ENCODE measurements at places on chromosomes 12 and 14. TPM values are rescaled to one million over a fixed set of nuclear protein-coding genes. Genes with fewer than 3 reads are reported as not detected.

- H3K27ac ChIP-seq: no peak overlapping the region
- H3K27me3 ChIP-seq: peaks cover 4% of the 10 kb centered on the region
- DNase-seq: no peak
- H3K4me3 ChIP-seq: no peak overlapping the region
Observed at GRCh38 chr14:104280085-104280901, 141.9 kb downstream of the KIF26A start.

The SCNN1A gene
- 1.1 TPM for total RNA-seq

DNA sequence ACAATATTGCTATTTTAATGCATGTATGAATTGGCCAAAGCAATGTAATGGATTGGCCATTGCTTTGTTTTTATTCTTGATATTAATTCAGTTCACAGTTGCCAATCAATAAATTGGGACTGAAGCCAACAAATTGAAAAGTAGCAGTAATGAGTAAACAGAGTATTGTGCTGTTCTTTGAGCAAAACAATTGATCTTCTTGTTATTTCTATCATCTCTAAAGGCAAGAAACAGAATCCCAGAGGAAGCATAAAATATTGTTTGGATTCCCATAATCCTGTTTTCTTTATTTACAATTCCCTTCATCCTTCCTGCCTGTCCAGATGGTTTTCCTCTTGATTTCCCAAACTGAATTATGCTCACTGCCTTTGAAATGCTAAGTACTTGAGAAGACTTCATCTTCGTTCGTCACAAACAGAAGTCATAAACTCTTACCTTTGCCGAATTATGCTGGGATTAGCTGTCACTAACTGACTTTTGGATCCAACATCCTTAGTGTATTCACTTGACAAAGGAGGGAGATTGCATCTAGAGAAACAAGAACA is 85.9 kb downstream of the ST8SIA1 start:
- no peaks in the 10 kb centered on the region for H3K27me3 ChIP-seq
- no peaks in the 10 kb centered on the region for H3K4me1 ChIP-seq
- no peak overlapping the region for H3K4me3 ChIP-seq
- no peak for DNase-seq
- H3K27ac ChIP-seq: no peak overlapping the region

DNA sequence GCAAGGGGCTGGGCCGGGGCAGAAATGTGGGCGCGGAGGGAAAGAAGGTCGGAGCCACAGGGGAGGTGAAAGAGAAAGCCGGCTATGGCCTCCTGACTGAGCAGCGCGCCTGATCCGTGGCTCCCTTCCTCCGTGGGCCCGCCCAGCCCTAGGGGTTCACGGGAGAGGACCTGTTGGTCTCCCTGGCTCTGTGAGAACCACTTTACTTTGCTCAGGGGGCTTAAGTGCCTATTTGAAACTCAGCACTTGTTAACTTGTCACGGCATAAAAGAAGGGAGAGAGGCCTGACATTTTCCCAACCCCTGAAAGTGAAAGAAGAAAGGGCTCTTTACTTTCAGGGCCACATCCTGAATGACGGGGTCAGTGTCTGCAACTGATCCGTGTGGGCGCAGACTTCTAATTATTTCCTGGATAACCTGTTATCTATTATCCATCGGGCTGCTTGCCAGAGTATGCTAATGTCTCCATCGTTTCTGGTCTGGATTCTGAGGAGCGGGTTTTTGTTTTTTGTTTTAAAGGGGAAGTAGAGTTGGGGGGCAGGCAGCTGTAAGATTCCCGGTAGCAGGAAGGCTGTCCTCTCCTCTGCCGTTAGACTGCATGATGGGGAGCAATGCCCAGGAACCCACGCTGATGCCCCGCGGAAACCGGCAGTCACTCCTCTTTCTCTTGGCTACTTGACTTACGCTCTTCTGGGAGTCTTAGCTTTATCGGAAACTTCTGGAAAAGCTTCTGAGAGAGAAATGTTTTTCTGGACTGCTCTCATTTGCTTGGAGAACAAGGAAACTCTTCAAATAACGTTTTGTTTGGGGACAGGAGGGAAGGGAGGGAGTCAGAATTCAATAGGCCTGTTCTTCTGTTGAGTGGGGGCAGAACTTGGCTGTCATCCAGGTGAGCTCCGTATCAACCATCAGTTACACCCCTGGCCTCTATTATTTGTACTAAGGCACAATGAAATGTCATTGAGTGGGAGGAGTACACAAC is 127.7 kb upstream of the MAX start:
- no peaks in the 10 kb centered on the region for H3K36me3 ChIP-seq
- H3K4me1 ChIP-seq: peaks cover 27% of the 10 kb centered on the region
- peak; percentile 23 for DNase-seq
- no peaks in the 10 kb centered on the region for H3K27me3 ChIP-seq
- no peak overlapping the region for H3K27ac ChIP-seq

GRCh38 chr14:72965249-72965648 is 39.0 kb downstream of the DCAF4 start:
- DNase-seq: no peak
- no peaks in the 10 kb centered on the region for H3K27me3 ChIP-seq
- H3K36me3 ChIP-seq: peaks cover 24% of the 10 kb centered on the region
- no peaks in the 10 kb centered on the region for H3K4me1 ChIP-seq

- no peak for DNase-seq
- H3K4me3 ChIP-seq: no peak overlapping the region
- H3K4me1 ChIP-seq: peaks cover 18% of the 10 kb centered on the region
- no peaks in the 10 kb centered on the region for H3K27me3 ChIP-seq
- no peaks in the 10 kb centered on the region for H3K36me3 ChIP-seq
Observed at GRCh38 chr12:124861492-124861891, 2.2 kb downstream of the SCARB1 start.

DNA sequence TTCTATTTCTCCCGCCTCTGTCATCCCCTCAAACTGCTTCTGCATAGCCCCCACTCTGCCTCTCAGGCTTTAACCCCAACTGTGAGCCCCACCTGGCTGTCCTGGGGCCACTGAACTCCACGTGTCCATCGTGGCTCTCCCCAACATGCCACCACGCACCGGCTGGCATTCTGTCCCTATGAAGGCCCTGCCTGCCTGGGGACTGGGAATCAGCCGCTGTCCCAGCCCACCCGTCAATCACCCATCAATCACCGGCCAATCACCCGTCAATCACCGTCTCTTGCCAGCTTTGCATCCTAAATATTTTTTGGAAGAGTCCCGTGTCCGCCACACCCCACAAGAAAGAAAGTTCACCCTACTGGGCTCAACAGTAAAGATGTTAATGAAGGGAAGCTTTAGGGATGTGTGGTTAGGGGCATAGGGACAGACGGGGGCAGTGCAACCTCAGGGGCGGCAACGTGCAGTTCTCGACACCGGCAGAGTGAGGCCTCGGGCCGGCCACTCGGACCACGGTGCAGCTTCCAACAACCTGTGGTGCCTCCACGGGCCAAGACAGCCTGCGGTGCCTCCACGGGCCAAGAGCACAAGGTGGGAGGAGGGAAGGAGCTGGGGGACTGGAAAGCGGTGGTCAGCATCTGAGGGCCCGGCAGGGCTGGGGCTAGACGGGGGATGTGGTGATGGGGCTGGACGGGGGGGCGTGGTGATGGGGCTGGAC is 85.6 kb downstream of the GALNT9 start:
- H3K27me3 ChIP-seq: no peaks in the 10 kb centered on the region
- no peak overlapping the region for H3K27ac ChIP-seq
- no peak overlapping the region for H3K4me3 ChIP-seq
- H3K4me1 ChIP-seq: peaks cover 5% of the 10 kb centered on the region
- DNase-seq: no peak
- no peaks in the 10 kb centered on the region for H3K36me3 ChIP-seq

DNA sequence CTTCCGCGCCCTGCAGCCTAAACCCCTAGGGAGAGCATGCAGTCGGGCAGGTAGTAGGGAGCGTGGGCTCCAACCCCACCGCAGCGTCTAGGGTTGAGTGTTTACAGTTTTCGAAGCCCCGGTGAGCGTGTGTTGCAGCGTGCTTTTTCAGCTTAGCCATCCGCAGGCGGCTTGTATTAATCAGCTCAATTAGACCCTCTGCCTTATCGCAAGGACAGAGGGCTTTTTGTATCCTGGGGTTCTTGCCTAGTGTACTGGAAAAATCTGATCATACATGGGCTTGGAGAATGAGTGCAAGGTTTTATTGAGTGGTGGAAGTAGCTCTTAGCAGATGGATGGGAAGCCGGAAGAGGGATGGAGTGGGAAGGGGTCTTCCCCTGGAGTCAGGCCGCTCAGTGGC is 44.4 kb upstream of the GNG2 start:
- no peak overlapping the region for H3K4me3 ChIP-seq
- no peak overlapping the region for H3K27ac ChIP-seq
- no peaks in the 10 kb centered on the region for H3K4me1 ChIP-seq

- no peak for DNase-seq
- no peak overlapping the region for H3K27ac ChIP-seq
- H3K4me1 ChIP-seq: peaks cover 35% of the 10 kb centered on the region
- H3K4me3 ChIP-seq: no peak overlapping the region
- peaks cover 16% of the 10 kb centered on the region for H3K36me3 ChIP-seq
Observed at GRCh38 chr14:105400016-105400415, 1.7 kb downstream of the TEX22 start.

GRCh38 chr12:75533239-75533638 is 21.8 kb upstream of the KRR1 start:
- DNase-seq: no peak
- no peaks in the 10 kb centered on the region for H3K4me1 ChIP-seq
- H3K36me3 ChIP-seq: no peaks in the 10 kb centered on the region
- H3K27ac ChIP-seq: no peak overlapping the region

DNA sequence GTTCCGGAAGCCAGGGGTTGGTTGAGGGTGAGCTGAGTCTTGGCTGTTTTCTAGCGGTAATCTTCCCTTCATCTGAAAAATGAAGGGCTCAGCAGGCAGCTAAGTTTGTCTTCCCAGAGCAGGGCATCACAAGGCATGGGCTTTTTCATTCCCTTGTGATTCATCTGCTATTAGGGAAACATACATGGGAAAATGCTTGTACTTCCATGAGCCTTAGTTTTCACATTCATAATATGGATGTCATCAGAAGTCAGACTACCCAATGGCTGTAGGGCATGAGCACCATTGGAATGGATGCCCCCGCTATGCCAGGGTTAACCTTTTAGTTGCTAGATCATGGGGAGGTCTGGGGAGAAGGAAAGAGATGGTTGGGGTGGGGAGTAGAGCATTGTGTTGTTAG is 18.7 kb downstream of the HELB start:
- no peaks in the 10 kb centered on the region for H3K4me1 ChIP-seq
- H3K27ac ChIP-seq: no peak overlapping the region
- no peaks in the 10 kb centered on the region for H3K27me3 ChIP-seq
- no peak overlapping the region for H3K4me3 ChIP-seq

The KLRC1 gene
- total RNA-seq: not detected

GRCh38 chr12:116466536-116466935 is 92.6 kb upstream of the MAP1LC3B2 start:
- no peaks in the 10 kb centered on the region for H3K36me3 ChIP-seq
- DNase-seq: no peak
- no peak overlapping the region for H3K27ac ChIP-seq

The CISTR gene
- not detected for total RNA-seq

The MMP17 gene
- 0.17 TPM for total RNA-seq

DNA sequence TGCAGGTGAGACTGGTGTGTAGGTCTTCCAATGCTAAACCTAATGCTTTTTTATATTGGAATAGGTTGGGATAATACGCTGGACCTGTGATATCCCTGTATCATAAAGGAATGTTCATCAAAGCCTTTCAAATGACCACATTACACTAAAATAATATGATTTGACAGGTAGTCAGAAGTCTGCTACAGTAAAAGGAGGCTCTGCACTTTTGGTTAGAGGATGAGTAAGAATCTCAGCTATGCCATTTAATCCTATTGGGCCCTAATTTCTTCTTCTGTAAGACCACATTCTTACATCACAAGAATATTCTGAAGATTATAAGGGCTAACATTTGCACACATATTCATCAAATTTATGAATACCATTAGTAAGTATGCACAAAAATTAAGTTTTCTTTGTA is 250.5 kb upstream of the FLRT2 start:
- H3K36me3 ChIP-seq: no peaks in the 10 kb centered on the region
- H3K4me3 ChIP-seq: no peak overlapping the region
- H3K4me1 ChIP-seq: no peaks in the 10 kb centered on the region
- no peak for DNase-seq
- no peaks in the 10 kb centered on the region for H3K27me3 ChIP-seq

DNA sequence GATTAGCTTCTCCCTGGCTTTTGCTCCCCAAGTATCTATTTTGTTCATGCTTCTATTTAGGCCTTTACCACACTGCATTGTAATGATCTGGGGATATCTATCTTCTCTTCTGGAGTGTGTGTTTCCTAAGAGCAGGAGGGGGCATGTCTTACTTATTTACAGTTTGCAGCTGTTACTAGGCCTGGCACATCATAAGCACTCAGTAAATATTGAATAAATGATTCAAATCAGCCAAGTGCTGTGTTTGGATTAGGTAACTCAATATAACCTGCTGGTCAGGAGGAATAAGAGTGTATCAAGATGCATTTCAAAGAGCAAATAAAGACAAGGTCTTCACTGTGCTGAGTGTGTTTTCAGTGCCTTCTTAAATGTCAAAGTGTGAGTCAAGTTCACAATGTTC is 186.1 kb downstream of the FOXG1 start:
- no peak overlapping the region for H3K27ac ChIP-seq
- H3K4me1 ChIP-seq: no peaks in the 10 kb centered on the region
- no peaks in the 10 kb centered on the region for H3K27me3 ChIP-seq
- no peak overlapping the region for H3K4me3 ChIP-seq

DNA sequence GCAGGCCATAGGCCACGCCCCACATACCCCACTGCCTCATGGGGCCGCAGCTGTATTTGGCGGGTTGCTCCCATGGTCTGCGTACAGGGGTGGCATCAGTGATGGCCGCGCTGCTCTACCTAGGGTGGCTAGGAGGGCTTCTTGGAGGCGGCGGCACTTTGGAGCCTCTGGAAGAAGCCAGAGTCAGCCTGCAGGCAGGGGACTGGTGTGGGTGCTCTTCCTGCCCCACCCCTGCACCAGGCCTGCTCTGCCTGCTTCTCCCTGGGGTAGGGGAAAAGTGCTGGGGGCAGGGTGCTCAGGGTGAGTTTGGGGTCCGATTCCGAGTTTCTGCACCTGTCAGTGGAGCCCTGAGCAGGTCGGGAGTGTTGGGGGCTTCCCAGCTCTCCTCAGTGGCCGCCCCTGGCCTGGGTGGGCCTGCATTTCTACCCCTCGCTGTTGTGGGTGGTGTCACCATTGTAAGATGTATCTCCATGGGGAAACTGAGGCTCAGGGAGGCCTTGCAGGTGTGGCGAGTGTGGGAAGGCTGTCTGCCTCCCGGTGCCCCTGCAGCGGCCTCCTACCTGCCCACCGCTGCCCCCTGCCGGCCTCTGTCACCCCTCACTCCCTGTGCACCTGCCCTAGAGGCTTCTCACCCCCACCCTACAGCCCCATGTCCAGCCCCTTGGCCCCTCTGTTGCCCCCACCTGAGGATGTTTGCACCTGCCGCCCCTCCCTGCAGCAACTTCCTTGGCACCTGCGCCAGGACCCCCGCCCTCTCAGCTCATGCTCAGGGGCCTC is 5.5 kb downstream of the CEP170B start:
- H3K27me3 ChIP-seq: peaks cover 22% of the 10 kb centered on the region
- no peak overlapping the region for H3K4me3 ChIP-seq
- no peak overlapping the region for H3K27ac ChIP-seq
- peaks cover 11% of the 10 kb centered on the region for H3K4me1 ChIP-seq
- peak; percentile 38 for DNase-seq

Measured in CD4-positive, alpha-beta T cell (primary cell).